Immature natural killer cell (primary cell): ENCODE measurements at places on chromosomes 13 and 19.

- DNase-seq, result no peak
These were observed 282.1 kb downstream of the TDRD3 start for GRCh38 chr13:60679131-60679530.

DNA sequence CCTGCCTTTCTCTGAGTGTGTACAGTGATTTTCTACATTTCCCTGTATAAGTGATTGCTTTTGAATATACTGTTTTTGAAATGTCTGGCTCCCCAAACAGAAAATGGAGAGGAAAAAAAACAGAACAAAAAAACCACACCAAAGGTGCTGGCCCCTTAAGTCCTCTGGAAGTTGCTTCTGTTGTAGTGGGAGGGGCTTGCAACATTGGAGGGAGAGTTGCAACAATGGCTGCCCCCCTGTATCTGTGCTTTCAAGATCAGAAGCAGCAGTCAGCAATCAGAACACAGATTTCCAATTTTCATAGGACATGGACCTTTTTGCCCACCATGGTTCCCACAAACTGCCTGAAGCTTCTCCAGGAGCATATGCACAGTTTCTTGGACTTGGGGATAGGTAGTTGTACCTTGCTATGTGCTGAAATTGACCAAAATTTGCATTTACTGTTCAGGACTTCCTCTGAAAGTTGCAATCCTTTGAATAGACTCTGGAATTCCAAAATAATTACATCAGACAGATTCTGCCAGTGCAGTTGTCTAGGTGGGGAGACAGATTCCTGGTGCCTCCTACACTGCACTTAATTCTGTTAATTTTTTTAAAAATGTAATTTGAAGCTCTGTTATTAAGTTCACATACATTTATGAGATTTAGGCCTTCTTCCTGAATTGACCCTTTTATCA lies 13.8 kb downstream of the BIVM start:
- no peak for DNase-seq

- DNase-seq, result no peak
These were observed 52.6 kb downstream of the ALOX5AP start for GRCh38 chr13:30787738-30788525.

DNA sequence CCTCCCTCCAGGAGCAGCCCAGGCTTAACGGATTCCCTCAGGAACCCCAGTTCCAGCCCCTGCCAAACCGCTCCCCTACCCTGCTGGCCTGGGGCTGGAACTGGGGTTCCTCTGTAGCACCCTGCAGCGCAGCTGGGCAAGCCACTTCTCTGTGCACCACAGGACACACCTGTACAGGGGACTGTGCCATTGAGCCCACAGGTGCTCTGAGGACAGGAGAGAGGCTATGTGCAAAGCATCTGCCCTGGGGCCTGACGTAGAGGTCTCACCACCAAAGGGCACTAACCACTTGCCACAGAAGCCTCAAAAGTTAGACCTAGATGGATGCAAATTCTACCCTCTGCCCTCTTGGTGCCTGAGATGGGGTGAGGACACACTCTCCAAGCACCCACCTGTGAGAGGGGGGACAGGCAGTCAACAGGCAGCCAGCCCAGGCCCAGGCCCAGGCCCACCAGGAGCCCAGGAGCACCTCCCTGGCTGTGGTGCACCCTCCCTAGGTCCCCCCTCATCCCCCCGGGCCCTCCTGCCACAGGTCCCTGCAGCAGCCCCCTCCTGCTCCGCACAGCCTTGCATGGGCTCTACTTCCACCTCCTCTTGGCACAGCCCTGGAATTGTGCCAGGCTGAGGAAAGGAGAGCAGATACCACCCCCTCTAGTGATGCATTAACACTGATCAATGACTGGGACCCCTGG lies 27.6 kb upstream of the SLC35E1 start:
- no peak for DNase-seq

DNA sequence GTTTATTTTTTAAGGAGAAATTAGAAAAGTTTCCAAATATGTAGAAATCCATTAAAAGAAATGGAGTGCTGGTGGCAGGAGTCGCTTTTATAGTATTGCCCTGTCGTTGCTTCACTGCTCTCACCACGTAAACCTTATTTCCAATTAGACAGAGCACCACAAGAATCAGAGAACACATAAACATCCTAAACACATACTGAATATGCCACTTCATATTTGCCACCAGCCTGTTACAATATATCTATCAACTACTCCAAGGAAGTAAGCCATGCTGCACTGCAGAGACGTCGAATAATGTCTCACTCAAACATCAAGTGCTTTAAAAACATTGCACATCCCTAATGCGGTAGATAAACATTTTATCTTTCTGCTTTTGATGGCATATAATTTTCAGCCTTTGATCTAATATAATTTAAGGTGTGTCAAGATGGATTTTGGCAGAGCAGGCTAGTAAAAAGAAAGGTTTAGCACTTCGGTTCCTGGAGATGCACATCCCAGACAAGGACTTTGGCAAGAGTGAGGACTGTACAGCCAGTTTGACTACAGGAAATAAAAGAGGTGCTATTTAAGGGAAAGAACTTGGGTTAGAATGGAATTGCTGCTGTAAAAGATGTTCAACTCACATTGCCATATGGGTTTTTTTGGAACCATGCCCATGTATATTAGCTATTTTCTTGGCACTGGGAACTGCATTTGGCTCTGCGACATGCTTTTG lies 932.3 kb downstream of the EFNB2 start:
- DNase-seq, result no peak

DNA sequence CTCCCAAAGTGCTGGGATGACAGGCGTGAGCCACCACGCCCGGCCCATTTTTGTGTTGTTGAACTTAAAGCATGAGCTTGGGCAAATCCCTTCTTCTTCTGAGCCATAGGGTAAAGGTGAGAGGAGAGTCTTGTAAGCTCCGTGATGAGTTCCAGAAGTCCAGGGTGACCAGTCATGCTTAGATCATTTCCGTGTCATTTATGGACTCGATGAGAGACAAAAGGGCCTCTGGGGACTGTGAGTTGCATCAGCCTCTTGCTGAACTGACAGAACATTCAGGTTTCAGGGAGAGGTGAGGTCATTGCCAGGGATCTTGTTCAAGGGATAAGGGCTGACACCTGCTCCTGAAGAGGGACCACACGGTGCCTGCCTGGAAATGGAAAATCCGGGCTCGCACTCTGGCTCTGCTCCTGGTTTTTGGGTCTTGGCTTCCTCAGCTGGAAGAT lies 53.6 kb downstream of the GADD45B start:
- DNase-seq, result no peak

GRCh38 chr19:35704218-35704617 lies at the start of gene ZBTB32:
Gene ZBTB32 (plus strand): TSS chr19:35704558. CDS start chr19:35714627, 10,069 bp downstream.
- no peak for DNase-seq
